Activated gamma-delta T cell (primary cell): ENCODE measurements at places on chromosomes 16 and 17.

DNA sequence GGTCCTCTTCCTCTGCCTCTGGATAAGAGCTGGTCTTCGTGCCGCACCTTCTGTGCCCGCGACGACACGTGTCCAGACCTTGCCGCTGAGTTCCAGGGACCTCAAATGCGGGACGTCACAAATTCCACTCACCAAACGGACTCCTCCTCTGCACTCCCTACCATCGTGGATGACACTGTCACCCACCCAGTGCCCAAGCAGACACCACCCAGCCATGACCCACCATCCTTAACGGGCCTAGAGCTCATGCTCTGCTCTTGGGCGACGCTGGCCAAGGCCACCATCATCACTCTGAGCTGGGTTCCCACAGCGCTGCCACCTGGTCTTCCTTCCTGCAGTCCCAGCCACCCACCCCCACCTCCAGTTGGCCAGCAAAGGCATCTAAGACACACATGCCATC, 96.4 kb upstream of the RPL38 start:
- no peak for DNase-seq

DNA sequence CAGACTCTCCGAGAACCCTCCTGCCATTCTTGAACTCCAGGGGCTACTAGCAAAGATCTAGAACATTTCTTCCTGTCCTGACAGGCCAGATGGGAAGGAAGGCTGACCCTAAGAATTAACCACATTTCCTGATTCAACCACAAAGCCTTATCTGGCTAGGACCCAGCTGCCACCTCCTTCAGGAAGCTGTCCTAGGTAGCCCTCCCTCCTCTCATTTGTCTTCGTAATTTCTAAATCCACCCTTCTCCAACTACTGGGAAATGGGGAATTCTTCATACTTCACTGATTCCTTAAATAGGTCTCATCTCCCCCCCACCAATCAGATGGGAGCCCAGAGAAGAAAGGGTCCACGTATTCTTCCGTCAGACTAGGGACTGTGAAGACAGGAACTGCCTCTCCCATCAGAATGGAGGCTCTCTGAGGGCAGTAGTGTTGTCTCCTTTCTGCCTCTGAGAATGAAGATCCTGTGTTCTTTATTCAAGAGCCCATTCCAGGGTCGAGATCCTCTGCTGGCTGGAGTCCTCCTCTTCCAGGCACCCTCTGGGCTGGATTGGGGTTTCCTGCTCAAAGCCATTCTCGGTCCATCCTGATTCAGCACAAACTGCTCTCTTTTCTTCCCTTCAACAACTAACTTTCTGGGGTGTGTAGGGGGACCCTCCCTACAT, 2.1 kb downstream of the SAMD14 start:
- DNase-seq: no peak

- no peak for DNase-seq
These were observed 3.7 kb upstream of the FOXL1 start for GRCh38 chr16:86574646-86575045.

- DNase-seq: no peak
These were observed 306.9 kb upstream of the RBFOX1 start for GRCh38 chr16:7025616-7026190.

DNA sequence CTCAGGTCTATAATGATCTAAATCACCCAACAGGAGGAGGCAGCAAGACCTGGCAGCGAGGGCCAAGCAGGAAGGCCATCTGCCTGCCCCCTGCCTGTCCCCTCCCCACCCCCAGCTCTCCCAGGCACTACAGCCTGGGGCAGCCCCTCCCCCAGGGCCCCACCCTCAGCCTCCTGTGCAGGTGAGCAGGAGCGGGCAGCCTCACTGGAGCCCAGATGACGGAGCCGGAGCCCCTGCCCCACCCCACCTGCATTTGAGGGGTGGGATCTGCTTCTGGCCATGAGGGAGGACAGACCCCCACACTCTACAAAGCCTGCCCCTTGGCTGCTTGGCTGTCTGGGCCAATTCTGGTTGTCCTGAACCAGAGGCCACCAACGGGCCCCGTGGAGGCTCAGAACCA, 12.4 kb upstream of the BAHCC1 start:
- DNase-seq: no peak

GRCh38 chr17:17570140-17570797, 21.2 kb downstream of the PEMT start:
- no peak for DNase-seq

GRCh38 chr16:87973717-87974116, 22.5 kb downstream of the BANP start:
- DNase-seq: no peak

DNA sequence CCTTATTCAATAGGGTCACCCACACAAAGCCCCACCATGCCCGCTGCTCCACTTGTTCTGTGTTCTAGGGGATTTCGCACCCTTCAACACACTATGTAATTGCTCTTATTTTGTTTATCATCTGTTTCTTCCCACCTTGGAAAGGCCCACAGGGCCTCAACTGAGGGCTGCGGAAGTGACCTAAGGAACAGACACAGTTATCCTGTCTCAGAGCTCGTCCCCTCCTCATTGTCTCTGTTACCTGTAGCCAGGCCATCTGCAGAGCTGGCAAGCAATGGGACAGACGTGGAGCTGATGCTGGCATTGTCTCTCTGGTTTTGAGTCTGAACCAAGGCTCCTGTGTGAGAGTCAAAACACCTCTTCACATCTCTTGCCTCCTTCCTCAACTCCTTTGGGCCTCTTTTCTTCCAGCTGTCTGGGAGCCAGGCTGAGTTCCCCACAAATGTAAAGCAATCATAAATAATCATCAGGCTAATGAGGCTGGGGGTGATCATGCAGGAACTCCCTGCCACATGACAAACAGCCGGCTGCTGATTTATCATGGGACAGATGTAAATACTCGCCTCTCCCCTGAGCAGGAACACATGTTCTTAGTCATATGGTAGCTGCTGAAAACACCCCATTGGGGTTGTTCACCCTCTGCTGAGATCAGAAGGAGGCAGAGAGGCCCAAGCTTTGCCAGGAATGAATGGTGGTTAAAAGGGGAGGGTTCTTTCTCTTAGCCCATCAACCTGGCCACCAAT, 71.9 kb downstream of the AXIN2 start:
- DNase-seq: no peak

DNA sequence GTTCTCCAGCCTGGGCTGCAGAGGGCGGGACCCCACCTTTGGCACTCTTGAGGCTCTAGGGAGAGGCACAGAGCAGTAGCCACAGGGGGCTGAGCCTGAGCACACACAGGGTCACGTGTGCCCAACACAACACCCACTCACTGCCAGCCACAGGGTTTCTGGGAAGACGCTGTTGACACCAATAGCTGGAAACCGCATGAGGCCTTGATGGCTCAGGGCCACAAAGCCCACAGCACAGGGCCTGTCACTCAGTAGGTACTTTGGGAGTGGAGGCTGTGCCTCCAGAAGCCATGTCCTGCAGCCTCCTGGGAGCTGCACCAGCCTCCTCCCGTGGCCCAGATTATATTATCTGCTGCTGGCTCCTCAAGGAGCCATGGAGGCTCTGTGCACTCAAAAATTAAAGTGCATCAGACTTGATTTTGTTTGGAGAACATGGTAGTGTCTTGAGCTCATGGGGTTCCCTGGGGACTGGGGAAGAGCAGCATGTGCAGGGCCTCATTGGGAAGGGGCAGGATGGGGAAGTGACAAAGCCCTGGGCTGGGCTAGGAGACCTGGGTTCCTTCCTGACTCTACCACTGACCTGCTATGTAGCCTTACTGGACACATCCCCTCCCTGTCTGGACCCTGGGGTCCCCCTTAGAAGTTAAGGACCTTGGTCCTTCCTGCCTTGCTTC, 12.5 kb upstream of the SREBF1 start:
- DNase-seq: peak; percentile 42

- no peak for DNase-seq
These were observed 38.8 kb downstream of the NSRP1 start for GRCh38 chr17:30155389-30155788.

DNA sequence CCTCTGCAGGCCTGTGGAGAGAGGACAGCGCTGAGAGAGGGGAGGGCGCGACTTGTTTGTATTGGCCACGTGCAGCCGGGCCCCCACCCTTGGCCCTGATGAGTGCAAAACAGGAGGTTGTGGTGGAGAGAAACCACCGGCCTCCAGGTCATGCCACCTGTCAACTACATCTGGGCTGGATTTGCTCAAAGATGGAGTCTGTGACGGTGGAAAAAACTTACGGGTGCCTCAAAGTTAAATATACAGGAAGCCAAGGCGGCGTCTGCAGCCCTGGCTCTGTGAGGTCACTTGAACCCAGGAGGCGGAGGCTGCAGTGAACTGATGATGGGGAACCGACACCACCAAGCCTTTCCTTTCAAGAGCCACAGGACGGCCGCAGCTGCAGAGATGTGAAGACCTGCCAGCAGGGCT, 15.7 kb downstream of the C16orf74 start:
- DNase-seq: no peak

DNA sequence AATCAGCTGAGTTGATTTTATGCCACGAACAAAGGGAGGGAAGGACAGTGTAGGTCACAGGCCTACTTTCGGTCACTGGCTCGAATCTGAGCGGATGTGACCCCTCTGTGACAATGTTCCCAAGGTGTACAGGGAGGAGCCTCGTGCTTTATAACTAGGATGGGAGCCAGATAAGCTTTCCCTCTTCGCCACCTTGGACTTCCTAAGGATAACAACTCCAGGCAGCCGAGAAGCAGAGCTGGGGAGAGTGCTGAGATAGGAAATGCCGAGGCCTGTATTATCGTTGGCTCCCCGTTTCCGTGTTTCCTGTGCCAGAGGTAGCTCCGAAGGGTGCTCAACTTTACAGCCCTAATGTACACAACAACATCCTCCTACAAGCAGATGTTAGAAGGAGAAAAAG, 217.8 kb upstream of the IRX3 start:
- no peak for DNase-seq

GRCh38 chr16:23518435-23518891, 8.2 kb upstream of the GGA2 start:
- no peak for DNase-seq

DNA sequence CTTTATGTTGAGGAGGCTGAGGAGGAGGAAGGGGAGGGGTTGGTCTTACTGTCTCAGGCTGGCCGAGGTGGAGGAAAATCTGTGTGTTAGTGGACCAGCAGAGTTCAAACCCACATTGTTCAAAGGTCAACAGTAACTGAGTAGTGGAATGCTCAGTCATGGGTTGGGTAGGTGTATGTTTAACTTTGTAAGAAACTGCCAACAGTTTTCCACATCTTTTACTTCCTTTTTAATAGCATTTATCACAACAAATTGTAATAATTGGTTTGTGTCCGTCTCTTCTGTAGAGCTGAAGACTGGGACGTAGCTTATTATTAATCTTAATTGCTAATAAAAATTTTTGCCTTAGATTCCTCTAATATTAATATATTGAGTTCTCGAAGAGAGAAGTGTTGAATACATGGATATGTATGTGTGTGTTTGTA, 5.3 kb downstream of the ATP6V0A1 start:
- no peak for DNase-seq

DNA sequence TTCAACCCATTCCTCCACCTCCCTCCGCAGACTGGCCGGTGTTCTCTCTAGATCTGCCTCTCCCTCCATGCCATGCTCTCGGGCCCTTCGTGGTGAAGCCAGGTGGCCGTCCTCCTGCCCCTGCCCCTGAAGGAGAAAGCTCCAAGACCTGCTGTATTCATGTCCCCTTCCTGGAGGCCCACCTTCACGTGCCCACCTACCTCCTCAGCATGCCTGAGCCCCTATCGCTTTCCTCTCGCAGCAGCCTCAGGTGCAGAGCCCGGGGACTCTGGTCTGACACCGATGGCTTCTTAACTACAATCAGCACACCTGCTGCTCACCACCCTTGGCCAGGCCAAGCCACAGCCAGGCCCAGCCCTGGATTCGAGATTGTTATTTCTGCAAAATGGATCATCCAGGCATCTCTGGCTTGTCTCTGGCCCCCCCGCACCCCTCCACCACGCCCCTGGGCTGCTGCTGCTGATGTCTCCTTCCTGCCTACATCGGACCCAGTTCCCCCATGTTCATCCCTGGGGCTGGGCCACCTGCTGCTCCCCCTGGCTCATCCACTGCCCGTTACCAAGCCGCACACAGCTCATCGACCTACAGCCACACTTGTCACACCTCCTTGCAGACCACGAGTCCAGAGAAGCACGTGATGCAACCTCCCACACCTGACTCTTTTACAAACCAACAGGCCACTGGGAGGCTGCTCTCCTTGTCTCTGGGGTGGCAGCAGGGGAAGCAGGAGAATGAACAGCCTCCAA, 32.5 kb upstream of the TNFRSF13B start:
- no peak for DNase-seq

DNA sequence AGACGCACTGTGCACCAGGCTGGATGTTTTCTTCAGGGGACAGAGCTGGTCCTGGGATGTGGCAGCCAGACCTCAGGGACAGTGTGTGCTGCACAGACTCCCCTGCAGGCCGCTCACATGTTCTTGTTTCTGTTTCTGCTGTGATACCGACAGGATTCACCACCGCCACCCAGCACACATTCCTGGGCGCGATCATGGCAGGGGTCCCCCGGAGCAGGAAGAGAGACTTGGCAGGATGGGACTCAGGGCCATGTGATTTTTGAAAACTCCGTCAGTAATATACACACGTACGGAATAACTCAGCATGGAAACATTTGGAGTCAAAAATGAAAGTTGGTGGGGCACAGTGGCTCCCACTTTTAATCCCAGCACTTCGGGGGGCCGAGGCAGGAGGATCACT, 79.0 kb downstream of the HAPSTR1 start:
- no peak for DNase-seq

GRCh38 chr16:57644383-57645014, 16.1 kb downstream of the ADGRG1 start:
- no peak for DNase-seq

GRCh38 chr16:69796285-69797118, 34.4 kb downstream of the WWP2 start:
- no peak for DNase-seq

DNA sequence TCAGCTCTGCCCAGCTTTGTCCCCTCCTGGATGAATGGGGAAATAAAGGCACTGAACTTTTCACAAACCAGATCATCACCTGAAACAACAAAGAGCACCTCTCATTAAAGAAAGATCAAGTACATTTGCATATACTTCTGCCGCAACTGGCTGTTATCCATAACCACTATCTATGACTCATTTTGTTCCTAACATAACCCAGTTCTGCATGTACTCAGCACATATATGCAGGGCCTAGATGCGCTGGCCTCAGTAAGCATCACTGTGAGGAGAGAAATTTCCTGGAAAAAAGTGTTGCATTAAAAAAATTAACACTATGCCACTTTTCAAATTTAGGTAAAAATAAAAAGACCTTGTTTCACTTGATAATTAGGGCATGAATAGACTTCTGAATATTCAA, 1718.4 kb downstream of the TP53TG3F start:
- DNase-seq: no peak

- no peak for DNase-seq
These were observed 19.7 kb upstream of the ARHGAP17 start for GRCh38 chr16:25034911-25035310.

- no peak for DNase-seq
These were observed 48.9 kb downstream of the FBXL20 start for GRCh38 chr17:39352511-39352910.
